Endothelial cell (in vitro differentiated cells): ENCODE measurements at places on chromosomes 1 and 21.

DNA sequence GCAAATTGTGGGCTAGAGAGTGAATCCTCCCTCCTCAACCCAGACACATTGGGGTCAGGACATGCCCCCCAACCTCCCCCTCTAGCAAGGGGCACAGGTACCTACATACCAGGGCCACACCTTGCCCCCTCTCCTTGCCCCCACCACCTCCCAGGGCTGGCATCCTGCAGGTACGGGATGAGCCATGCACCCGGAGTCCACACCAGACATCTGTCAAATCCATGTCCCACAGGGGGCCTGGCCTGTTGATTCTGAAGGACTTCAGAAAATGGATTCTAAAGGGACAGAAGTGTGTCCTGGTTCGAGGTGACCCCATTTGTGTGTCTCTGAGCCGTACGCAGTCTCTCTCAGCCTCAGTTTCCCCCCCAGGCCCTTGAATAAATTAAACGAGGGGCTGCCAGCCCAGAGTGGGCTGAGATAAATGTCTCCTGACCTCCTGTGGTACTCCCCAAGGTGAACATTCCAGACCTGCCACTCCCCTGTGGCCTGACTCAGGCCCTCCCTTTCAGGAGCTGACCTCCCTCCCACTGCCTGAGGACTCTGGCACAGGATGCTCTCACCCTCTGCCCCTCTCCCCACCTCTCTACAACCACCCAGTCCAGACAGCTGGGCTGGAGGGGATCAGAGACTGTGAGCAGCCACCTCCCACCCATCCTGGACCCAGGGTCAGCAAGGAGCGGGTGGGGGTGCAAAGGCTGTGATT is 94.5 kb downstream of the EPHB2 start:
- no peak for DNase-seq

- no peak for DNase-seq
These were observed 14.0 kb downstream of the ZNF496 start for GRCh38 chr1:247317702-247318101.

DNA sequence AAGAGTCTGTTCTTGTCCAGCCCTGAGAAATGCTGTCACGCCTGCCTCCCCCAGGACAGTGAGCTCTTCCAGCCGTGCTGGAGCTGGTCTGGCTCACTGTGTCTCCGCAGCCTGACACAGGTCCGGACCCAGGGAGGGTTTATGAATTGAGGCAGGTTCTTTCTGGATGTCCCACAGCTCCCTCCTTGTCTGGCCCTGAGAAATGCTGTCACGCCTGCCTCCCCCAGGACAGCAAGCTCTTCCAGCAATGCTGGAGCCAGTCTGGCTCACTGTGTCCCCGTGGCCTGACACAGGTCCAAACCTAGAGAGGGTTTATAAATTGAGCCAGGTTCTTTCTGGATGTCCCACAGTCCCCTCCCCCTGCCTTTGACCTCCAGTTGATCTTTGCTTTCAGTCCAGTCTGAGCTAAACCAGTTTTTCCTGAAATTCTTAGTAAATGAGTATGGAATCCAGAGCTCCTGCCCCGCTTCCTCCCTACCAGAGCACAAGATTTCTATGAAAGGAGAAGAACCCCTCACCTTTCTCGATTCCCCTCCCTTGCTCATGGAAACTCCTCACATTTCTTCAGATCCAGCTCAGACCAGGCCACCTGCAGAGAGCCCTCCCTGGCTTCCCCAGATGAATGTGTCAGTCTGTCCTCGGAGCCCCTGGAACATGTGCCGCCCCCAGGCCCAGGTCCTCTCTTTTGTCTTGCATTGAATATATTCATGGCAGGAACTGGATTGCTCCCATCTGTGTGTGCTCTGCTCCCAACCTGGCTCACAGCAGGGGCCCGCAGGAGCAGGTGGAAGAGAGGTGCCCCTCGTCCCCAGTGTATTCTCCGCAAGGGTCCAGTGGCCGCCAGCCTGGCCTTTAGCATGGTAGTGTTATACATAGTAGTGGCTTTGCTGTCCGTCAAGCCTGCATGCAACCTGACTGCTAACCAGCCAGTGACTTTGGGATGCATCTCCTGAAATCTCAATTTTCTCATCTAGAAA is 116.3 kb downstream of the EPHB2 start:
- DNase-seq = no peak

DNA sequence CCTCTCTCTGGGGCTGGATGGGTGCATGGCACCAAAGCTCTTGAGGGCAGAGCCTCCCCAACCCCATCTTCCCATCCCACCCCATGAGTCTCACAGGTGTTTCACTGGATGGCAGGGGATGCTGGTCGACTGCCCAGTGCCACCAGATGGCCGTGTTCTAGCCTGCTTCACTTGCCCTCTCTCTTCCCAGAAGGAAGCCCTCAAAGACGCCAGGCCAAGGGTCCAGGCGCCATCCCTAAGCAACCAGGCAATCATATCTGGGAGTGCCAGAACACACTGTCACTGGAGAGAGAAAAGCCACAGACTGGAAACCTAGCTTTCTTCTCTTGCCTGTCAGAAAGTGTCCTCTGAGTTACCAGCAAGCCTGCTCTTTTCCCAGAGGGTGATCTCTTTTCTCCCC is 26.7 kb downstream of the PIGM start:
- no peak for DNase-seq

DNA sequence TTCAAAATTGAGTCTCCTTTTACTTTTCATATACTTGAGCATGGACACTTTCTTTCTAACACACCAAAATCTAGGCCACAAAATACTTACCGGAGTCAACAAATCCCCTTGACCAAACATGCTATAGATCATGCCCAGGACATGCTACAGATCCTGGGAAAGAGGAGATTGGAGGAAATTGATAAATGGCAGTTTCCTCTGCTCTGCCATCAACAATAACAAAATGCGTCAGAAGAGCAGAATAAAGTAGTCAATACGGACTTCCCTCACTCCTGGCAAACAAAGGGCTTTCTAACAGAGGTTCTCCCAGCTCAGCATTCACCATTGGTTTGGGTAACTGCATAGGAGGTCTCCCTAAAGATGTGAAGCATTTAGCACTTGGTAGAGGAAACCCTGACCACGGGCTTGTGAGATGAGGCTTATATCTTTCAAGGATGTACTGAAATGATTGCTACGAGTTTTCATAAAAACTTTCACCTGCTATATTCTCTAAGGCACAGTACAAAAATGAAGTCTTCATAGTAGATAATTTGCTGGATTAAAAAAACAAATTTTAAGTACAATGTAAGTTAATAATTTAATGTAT is 283.8 kb upstream of the RUNX1 start:
- DNase-seq = peak; percentile 12

DNA sequence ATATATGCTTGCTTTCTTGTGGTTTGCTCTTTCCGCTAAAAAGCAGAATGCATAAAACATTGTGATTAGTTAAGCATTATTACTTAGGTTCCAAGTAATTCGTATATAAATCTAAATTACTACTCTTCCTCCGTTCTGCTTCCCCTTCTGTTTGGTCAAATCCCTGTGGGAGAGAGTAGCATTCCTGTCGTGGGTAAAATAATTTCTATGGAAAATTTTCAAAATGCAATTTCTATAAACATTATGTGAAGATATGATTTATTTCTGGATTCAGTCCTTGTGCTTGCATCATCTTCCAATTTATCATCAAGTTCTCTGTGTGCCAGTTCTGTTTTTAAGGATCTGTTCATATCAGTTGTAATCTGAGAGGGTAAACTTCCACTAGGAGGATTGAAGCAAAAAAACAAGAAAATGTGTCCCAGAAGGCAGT is 7.2 kb upstream of the WARS2 start:
- DNase-seq = no peak

GRCh38 chr1:248841702-248842395 is 3.8 kb downstream of the ZNF672 start:
- DNase-seq = peak; percentile 46

GRCh38 chr1:99474350-99474893 is 171.5 kb upstream of the PALMD start:
- DNase-seq = no peak

- DNase-seq = no peak
These were observed at the start of gene FCMR for GRCh38 chr1:206921772-206922265. FCMR (minus strand) TSS chr1:206921941; CDS start chr1:206921854, 87 bp downstream.

DNA sequence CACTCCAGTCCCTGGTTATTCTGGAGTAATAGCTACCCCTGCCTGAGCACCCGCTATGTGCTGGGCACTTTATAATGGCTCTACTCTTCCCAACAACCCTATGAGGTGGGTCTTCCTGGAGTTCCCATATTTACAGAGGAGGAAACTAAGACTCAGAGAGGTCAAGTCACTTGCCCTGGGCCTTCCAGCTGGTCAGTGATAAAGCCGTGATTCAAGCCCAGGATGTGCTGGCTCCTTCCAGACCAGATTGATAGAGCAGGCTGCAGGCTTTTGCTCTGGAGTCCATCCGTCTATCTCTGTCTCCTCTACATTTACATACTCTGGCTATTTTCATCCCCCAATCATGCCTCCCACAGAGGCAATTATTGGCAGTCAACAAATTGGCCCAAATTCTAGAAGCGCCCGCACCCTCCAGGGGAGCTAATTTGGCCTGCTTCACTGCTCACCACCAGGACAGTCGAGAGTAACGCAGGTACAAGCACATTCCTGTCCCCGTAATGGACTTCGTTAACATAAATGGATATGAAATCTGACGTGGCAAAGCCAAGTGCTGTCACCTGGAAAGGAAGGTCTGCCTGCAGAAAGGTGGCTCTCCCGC is 39.8 kb upstream of the SELENON start:
- no peak for DNase-seq

DNA sequence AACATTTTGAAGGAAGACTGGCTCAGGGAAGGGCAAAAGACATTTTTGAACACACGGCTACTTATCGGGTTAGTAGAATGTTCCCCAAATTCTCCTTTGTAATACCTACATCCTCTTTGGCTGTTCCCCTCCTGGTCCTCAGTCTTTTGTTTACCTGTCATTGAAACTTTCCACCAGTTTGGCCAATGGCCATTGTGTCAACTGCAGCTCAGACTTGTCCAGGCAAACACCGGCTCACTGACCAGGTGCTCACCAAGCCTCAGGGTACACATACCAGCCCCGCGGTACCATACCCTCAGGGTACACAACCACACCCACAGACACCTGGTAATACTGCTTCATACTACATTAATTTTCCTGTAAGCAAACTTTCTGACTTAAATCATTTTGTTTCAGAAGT is 84.8 kb upstream of the ZNF648 start:
- DNase-seq = no peak

- no peak for DNase-seq
These were observed 41.9 kb upstream of the CACYBP start for GRCh38 chr1:174957829-174958228.

DNA sequence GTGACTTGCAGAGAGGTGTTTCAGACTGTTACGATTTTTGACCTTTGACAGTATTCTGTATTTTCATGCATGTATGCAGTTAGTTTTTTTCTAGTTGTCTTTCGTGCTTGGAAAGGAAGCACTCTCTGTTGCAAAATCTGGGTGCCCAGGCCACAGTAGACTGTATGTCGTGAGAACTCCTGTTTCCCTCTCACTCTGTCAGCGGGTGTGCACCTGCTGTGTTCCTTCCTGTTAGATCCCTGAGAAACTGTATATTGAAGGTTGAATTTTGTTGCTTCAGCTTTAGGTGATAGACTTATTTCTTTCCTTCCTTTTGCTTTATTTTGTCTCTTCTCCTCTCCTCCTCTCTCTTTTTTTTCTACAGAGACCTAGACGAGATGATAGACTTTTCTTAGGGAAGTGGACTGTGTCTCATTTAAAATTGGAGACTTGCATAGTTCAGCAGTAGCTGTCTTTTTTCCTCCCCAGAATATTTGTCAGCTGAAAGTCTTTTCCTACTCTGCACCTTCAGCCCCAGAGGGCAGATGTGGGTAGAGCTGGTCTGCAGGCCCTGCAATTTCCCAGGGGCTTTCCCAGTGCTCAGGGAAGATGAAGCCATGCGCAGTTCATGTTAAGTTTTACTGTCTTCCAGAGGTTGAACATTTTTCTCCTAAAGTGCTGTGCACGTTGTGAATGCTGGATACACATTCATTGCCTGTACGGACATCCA is 1.4 kb downstream of the TRAPPC10 start:
- DNase-seq = peak; percentile 20

GRCh38 chr1:184805667-184806295 is 51.1 kb upstream of the EDEM3 start:
- DNase-seq = peak; percentile 91

DNA sequence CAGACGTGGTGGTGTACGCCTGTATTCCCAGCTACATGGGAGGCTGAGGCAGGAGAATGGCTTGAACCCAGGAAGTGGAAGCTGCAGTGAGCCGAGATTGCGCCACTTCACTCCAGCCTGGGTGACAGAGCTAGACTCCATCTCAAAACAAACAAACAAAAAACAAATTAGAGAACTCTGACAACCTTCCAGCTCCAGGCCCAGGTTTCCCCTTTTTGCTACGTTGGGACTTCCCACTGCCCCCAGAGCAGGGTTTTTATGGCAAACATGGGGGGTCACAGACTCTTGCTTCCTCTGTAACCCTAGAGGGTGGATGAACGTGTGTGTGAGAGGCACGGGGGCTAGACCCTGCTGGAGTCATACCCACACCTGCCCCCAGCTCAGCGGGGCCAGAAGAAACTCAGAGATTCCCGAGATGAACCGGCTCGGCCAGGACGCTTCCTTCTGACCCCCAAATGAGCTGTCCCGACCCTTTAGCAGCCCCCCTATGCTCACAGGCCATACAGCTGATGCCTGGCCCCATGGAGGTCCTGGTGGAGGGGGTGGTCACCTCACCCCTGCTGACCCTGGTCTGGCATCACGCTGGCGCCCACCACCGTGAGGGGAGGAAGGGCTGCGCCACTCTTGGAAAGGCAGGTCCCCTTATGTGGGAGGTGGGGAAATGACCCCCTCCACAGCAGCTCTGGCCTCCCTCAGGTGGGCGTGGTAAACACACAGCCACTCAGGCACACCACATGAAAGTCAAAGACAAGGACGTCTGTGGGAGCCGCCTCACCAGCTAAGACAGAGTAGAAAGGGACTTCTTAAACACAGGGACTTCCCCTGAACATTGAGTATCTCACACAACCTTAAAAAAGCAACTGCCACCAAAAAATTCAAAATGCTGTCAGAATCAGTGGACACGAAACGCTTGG is 7.1 kb downstream of the GPR157 start:
- no peak for DNase-seq

GRCh38 chr1:39576016-39576657 is 453 bp downstream of the PABPC4 start:
- DNase-seq = peak; percentile 24

GRCh38 chr1:166511761-166512160 is 327.5 kb upstream of the POGK start:
- no peak for DNase-seq

GRCh38 chr1:24978383-24979032 is 48.4 kb upstream of the RUNX3 start:
- no peak for DNase-seq

- no peak for DNase-seq
These were observed 204.8 kb downstream of the SETD4 start for GRCh38 chr21:35855484-35855883.

- peak; percentile 30 for DNase-seq
These were observed 74.3 kb downstream of the MPZL1 start for GRCh38 chr1:167795810-167796740.

- no peak for DNase-seq
These were observed 3.4 kb downstream of the TRIM45 start for GRCh38 chr1:117118137-117118536.

DNA sequence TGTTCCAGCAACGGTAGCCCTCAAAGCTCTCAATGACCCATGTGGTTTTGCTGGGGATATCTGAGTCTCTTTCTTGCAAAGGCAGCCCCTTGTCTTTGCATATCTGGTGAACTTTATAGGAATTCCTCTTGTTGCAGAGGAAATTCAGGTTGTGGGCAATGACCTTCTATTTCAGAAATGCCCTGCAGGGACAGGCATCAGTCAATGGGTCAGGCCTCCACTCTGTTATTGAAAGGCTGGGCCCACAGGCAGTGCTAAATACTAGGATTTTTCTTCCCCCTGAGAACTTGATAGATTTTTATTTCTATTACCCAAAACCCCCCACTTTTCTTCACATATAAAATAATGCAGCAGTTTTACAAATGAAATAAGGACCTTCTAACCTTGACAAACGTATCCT is 131.1 kb downstream of the TNR start:
- no peak for DNase-seq
